Inflammatory macrophage treated with lipopolysaccharide for 4 hours (primary cell): ENCODE measurements at places on chromosomes 5 and 9.

DNA sequence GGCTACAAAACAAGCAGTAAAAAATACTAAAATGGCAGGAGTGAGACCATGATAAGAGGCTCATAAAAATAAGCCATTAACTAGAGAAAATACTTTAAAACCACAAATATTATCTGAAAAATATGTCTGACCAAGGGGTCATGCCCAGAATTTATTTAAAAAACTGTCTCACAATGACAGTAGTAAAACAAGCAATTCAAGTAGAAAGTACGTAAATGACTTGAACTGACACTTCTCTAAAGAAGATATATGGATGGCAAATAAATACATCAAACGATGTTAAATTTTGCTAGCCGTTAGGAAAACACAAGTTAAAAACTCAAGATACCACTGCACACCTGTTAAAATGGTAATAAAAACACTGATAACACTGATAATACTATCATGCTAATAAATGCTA lies 353.9 kb upstream of the GRAMD2B start:
- DNase-seq: no peak

DNA sequence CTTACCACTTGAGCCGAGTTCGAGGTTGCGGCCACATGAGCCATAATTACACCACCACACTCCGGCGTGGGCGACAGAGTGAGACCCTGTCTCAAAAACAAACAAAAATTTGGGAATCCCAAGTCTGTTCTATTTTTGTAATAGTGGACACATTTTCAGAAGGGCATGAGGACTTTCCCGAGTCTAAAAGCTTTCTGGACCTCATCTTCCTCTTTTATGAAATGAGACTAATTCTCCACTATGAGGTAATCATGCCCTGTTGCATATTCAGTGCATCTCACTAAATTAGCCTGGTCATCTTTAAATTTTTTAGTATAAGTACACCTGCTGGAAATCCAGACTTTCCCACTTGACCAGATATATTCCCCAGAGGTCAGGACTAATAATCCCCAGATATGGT lies 55.7 kb downstream of the GGTA1 start:
- DNase-seq: peak; percentile 74

- DNase-seq: peak; percentile 44
Observed at GRCh38 chr9:75500479-75500878, 390.0 kb upstream of the PCSK5 start.

- DNase-seq: no peak
Observed at GRCh38 chr9:33431420-33431819, 16.0 kb downstream of the AQP3 start.

DNA sequence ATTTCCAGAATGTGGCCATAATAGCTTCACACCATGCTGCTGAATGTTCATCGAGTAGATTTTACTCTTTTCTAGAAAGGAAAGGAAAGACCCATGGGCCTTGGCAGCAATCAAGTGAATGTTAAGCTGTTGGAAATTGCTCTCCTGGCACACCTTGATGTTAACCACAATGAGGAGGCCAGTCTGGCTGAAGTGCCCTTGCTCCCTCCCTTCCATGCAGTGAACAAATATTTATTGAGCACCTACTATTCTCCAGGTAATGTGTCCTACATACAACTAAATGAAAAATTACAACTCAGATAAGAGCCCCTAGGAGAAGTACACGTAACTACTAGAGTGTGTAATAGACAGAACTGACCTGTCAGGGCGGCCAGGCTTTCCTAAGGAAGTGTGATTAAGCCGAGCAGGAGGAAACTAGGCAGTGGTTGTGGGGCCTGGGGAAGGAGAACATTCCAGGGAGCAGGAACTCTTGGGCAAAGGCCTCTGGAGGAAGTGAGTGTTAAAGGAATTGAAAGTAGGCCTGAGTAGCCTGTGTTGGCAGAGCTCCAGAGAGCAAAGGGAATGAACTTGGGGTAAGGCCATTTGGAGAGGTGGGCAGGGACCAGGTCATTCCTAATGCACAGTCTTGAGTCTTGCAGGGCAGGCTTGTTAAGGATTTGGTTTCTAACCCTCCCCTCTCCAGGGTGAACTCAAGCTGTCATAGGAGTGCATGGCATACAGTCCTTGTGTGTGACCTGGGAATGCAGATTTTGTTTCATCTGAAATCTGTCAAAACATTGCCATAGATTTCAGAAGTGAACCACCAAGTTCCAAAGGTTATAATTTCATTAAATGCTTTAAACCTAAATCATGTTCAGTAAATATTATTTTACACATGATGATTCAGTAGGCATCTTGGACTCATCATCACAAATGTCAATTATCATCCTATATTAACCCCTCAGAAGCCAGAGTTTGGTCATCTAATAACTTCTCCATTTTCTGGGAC lies 9.0 kb upstream of the ZSWIM6 start:
- DNase-seq: peak; percentile 58

DNA sequence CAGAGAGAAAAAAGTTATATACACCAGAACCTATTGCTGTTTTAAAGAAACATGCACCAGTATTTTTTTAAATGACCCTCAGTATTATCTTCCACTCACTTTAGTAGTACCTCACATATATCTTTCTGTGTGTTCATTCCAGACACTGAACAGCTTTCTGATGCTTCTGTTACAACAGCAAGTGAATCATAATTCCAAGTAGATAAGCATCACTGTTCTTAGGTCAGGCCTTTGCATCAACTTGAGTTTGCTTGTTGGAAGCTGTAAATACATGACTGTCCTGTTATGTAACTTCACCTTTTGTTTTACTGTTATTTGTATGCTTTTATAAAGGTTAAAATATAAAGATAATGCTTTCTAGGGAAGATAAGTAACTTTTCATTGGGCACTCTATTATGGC lies 184.4 kb downstream of the ISL1 start:
- no peak for DNase-seq

- DNase-seq: no peak
Observed at GRCh38 chr9:135849181-135849580, 58.2 kb downstream of the CAMSAP1 start.

DNA sequence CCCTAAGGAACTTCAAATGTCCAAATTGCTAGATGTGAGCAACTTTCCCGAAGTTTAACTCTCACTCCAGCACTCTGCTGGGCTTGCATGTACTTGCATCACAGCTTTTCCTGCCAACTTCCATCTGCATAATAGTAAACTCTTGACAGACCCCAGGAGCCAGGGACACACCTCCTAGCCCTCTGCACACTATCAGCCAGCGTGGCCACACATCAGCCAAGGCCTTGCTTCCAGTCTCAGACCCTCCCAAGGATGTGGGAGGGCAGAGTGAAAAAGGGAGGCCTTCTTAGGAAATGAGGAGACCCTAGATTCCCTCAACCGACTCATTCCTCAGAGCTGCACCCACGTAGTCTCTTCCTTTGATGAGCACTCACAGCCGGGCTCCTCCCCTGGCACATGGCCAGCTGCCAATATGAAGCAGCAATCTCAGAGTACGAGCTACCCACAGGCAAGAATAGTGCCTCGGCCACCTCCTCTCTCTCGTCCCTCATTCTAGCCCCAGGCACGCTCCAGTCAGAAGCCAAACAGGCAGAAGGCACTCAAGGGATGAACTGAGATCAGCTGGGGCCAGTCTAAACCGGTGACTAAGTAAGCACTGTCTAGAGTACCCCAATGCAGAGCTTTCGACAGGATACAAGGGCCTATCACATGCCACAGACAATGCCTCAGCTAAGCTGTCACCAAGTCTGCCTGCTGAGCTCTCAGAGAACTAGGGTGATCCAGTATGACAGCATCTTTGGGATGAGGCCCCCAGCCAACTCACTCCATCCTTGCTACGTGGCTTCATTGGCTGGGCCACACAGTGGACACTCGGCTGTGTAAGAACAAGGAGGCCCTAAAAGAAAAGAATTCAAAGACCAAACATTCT lies 2.3 kb downstream of the P4HA2 start:
- peak; percentile 12 for DNase-seq

DNA sequence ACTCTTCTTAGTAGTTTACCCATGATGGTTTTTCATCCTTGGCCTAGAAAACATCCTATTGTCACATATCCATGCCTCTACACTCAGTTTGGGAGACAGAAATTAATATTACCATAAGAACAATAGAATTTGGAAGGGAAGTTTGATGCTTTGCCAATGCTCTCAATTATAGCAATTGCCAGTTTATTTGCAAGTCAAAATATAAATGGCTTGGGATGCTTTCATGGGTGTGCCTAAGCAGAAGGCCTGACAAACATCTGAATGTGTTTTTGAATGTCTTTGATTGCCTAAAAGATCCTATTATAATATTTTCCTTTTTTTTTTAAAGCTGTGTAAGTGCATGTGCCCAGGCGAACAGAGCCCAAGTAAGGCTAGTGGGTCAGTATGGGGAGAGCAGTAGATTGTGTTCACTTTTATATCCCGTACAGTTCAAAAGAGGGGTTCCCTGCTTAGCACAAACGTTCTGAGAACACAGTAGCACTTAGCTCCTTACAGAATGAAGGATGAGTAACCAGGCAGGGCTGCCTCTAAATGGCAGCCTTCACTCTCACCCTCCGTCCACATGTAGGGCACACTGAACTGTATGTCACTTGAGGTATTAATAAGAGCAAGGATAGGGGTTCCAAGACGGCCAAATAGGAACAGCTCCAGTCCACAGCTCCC lies 56.0 kb upstream of the AGXT2 start:
- no peak for DNase-seq

DNA sequence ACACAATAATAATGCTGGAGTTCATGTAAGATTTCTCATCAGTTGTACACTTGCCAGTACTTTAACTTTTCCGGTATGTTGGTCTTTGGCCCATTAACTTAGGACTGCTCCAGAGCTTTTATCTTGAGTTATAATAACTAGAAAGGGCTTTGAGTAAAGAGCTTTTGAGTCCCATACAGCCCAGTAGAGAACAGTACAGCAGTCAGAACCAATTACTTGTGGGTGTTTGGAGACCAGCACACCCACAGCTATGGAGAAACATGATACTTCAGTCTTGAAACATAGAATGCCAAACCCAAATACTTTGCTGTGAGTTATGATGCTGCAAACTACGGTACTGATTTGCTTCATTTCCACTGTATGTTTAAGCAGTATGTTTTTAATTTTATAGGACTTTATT lies 374.3 kb downstream of the CCDC171 start:
- no peak for DNase-seq

DNA sequence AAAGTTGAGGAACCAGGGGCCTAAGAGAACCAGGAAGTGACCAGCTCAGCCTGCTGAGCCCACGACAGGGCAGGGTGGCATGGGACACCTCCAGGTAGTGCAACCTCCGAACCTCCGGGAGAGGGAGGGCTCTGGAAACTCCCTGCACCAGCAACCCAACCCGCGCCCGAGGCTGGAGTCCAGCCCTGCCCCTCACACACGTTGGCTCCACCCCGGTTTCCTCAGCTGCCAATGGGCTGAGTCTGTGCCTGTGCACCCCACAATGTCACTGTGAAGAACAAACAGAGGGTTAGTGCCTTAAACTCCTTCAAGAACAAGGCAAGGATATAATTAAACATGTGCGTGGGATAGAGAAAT lies 17.0 kb upstream of the UNC5A start:
- no peak for DNase-seq

GRCh38 chr9:76996700-76997099 lies 22.8 kb upstream of the FOXB2 start:
- DNase-seq: no peak

DNA sequence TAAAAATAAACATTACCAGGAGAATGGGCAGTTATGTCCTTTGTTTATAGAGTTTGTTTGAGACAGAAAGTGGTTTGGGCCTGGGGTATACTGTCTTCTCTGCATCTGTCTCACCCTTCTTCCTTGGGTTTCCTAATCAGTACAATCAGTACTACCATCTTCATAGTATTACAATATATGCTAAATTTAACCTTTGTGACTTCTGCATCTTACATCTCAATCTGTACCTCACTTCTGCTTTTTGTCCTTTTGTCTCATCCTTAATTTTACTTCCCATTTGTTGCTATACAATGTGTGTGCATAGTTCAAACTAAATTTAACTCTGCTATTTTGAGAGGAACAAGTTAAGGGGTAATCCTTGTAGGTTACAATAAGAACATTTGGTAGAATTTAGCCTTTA lies 19.6 kb downstream of the FBXO38 start:
- peak; percentile 80 for DNase-seq

- DNase-seq: peak; percentile 80
Observed at GRCh38 chr5:75335952-75336614, 937 bp upstream of the HMGCR start.

DNA sequence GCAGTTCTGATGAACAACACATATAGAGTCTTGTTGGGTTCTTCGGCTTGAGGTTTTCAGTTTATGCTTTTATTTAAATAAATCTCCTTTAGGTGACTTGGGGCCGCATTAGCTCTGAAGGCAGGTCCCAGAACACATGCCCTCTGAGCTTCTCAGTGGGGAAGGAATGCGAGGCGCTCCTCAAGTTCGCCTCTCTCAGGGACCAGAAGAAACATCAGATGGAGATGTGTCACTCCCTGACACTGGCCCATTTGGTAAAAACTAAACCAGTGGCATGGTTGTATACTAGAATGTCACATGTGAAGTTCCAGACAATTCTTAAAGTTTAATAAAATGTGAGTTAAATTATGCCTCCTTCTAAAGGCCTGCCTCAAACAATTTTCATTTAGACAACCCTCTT lies 1.9 kb downstream of the MACROH2A1 start:
- no peak for DNase-seq

GRCh38 chr5:92715946-92716520 lies 865.0 kb downstream of the NR2F1-AS1 start:
- no peak for DNase-seq

DNA sequence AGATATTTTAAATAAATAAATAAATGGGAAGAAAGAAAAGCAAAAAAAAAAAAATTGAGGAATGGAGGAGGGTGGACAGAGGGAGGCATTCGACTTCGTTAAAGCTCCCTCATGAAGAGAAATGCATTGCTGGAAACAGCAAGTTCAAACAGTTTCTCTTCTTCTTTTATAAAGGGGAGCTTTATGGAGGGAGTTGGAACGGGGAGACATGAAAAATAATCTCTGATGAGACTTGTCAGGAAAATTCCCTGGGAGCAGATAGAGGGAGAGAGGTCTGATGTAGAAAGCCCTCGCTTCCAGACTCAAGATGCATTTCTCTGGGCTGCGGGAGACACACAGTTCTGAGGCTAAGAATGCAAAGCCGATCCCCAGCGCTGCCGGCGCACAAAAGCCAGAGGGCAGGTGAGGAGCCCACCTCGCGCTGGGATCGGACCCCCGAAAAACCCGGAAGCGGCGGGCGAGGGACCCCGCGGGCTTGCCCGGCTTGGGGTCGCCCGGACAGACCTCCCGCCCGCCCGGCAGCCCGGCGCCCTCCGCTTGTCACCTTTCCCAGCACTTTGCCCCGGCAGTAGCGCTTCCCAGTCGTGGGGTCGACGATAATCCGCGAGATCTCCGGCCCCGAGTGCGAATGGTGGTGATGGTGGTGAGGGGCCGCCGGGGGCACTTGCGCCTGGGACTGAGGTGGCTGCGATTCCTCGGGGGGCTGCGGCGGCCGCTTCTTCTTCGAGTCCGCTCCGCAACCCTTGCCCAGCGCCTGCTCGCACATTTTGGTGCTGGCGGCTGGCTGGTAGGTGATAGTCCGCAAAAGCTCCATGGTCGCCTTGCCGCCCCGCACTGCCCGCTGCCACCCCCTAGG lies 512 bp downstream of the PLK2 start:
- DNase-seq: peak; percentile 38

- no peak for DNase-seq
Observed at GRCh38 chr5:175252234-175252805, 191.7 kb downstream of the DRD1 start.
